LNCaP clone FGC (cell line): ENCODE measurements at places on chromosomes 12 and 14.

- no peak for DNase-seq
Observed at GRCh38 chr14:74516451-74517160, 23.0 kb downstream of the ISCA2 start.

DNA sequence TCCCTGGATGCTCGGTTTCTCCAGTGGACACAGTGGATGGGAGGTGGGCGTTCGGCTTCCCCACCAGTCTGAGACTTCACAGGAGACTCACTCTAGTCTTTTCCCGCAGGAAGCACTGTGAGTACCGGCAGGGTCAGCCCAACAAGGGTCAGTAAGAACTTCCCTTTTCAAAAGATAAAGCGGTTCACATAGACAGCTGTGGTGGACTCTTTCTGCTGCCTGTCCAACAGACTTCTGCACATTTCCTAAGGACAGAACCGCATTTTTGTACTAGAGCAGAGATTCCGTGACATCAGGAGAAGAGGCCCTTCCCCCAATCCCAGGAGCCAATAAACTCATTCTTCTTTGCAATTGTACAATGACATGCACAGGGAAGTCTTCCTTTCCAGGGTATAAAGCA, 10.4 kb downstream of the LTBR start:
- no peak for DNase-seq

DNA sequence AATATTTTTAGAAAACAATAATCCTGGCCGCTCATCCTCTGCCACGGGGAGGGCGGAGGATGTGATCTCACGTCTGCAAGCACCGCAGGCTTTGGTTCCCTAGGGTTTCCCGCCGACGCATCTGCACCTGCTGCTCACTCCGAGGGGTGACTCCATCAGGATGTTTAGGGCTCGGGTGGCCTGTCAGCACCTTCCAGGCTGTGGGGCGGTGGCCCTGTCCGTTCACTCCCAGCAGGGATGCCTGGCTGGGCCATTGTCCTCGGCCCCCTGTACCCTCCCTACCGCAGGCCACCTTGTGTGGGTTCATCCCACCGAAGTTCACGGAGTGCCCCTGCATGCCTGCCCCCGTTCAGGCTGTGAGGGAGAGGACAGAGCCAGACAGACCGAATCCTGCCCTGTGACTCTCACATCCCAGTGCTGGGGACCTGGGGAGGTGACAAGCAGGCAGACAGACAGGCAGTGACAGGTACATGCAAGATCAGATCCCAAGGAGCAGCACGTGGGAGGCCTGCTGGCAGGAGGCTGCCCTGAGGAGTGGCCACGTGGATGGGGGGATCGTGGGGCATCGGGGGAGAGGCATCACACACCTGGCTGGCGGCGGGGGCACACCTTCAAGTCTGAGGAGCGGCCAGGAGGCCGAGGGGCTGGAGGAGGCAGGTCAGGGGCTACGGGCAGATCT, 112.6 kb downstream of the ADGRD1 start:
- no peak for DNase-seq

DNA sequence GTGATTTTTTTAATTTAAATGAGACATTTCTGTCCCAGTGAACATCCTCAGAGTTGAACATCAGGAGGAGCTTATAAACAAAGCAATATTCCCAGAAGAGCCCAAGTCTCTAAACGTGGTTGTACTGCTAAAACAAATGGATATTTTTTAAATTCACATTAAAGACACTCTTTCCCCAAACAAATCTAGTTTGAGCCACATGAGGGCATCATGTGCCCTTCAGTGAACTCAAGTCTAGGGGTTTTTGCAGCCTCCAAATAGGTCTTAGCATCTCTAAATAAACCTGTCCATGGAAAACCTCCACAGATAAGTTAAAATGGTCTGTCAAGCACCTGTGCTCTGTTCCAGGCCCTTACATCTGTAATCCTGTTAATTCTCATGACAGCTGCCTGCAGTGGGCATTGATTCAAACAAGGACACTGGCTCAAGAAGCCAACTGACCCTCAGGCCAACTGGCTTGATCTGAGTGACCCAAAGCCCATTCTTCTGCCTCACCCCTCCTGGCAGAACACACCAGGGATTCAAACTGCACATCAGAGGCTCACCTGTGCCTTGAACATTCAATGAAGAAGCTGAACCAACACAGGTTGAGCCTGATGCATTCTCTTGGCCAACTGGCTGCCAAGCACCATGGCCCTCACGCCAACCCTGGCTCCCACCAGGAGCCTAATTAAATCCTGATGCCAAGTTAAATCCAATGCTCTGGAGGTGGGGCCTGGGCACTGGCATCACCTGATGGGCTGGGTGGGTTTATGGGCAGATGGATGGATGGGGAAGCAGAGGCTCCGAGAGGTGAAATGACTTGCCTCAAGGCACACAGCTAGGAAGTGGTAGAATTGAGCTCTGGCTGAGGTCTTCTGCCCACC, 8.6 kb downstream of the ISCU start:
- DNase-seq, result no peak

- no peak for DNase-seq
Observed at GRCh38 chr12:126518596-126519200, 1453.5 kb downstream of the AACS start.

- no peak for DNase-seq
Observed at GRCh38 chr12:87270919-87271318, 758.3 kb downstream of the C12orf50 start.

DNA sequence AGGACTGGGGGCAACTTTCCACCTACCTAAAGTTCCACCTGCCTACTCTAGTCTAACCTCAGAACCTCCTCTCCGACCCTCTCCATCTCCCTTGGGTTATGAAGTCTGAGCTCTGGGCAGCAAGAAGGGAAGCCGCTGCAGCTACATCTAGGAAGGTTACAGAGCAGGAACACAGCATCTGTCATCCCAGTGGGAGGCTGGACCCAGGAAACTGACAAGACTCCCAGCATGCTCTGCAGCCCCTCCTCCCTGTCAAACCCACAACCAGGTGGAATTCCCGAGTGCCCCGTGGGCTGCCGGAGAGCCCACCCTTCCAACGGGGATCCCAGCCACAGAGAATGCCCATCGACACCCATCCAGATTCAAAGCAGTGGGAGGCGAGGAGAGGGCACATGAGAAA, 2.1 kb downstream of the TESC start:
- DNase-seq, result no peak

GRCh38 chr14:95389471-95390011, 69.8 kb upstream of the CLMN start:
- no peak for DNase-seq

DNA sequence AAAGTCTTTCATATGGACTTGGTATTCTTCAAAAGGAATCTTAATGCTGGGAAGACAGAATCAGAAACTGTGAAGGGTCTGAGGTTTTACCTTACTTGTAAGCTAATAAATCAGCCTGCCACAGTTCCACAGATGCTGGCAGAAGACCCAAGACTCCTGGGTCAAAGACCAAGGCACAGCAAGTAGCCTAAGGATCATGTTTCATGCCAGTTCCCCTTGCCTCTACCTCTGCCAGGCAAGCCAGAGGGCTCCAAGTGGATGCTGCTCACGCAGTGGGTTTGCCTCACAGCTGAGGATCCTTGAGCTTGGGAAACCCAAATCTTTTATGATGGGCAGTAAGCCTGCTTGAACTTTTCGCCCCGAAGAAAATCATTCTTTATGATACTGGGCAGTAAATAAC, 15.2 kb upstream of the RXYLT1 start:
- DNase-seq, result peak; percentile 49

DNA sequence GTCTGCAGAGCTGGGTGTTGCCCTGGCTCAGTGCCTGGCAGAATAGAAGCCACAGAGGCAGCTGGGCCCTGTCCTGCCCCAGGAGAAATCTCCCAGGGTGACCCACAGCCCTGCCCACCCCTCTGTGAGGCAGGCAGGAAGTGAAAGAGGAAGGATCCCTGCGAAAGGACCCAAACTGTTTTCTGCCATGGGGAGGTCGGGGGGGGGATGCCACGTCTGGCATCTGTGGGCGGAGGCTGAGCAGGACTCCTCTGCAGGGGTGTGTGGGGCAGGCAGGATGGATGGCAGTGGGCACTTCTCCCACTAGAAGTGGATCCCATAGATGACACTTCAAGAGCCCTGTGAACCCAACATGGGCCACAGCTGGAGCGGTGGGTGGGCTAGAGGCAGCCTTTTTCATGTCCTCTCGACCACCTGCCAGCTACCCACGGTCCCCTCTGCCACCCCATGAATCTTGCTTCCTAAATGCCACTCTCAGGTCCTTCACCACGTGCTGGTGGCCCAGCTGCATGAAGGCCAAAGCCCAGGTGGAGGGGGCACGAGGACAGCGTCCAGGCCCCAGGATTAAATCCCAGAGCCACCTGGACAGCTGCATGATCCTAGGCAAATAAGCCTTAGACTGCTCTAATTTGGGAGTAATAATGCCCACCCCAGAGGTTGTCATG, 3.6 kb downstream of the PAPLN start:
- DNase-seq, result no peak

DNA sequence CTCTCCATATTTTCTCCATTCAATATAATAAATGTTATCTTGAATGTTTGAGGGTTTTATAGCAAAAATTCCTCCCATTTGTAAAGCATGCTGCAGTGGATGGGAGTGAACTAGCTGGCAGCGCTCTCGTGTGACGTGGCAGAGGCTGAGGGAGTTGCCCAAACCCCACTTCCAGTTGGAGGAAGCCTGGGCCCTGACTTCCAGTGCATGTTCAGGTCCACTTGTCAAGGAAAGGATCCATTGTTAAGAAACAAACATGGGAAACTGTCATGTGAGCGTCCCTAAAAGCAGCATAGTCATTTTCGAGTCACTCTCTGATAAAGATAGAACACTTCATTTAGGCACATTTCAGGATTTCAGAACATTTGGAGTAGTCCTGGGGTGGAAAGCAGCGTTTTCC, 116.6 kb downstream of the SLC25A47 start:
- DNase-seq, result no peak

- DNase-seq, result no peak
Observed at GRCh38 chr14:63991833-63992232, 139.0 kb downstream of the SYNE2 start.

- DNase-seq, result no peak
Observed at GRCh38 chr12:32309811-32310736, 89.3 kb upstream of the FGD4 start.

DNA sequence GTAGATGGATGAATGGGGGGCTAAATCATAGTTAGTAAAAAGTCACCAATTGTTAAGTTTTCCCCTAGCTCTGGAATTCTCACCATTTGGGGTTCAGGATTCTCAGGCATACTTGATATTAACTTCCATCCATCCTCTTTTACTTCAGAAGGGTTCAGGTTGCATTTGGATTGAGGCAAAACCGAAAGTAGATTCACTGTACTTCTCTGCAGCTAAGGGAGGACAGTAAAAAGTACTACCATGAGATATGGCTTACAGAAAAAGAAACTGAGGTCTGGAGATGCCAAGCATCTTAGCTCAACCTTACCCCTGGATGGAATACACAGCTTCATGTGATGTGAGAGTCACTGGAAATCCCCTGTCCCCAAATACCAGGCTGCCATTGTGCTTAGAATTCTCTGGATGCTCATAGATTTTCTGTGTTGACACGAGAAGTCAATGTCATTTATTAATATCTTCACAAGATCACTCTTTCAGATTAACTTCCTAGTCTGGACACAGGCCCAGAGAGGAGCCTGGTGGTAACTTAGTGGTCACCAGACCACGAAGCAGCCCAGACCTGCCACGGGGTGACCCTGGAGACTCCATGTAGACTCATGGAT, 87.1 kb downstream of the SSPN start:
- no peak for DNase-seq
